A375 (cell line): ENCODE measurements at places on chromosomes 1 and 21. TPM values are rescaled to one million over a fixed set of nuclear protein-coding genes. Genes with fewer than 3 reads are reported as not detected.

RAB7B gene
- 4.6 and 4.7 TPM in 2 replicates for total RNA-seq

KRTAP11-1 gene
- total RNA-seq, result not detected in 2 replicates

BRWD1 gene
- 18.0 and 18.2 TPM in 2 replicates for total RNA-seq

RSPO1 gene
- total RNA-seq, result not detected in 2 replicates
